NCI-H1417 (cell line): ENCODE measurements at places on chromosomes 3 and 15.

- peak; percentile 70 for DNase-seq
Measured at GRCh38 chr3:51706788-51707731, at the start of gene GRM2. Gene GRM2 (plus strand): TSS chr3:51707068. CDS start chr3:51708984, 1,916 bp downstream.

GRCh38 chr15:69668963-69669362 is 216.3 kb downstream of the RPLP1 start:
- no peak for DNase-seq

DNA sequence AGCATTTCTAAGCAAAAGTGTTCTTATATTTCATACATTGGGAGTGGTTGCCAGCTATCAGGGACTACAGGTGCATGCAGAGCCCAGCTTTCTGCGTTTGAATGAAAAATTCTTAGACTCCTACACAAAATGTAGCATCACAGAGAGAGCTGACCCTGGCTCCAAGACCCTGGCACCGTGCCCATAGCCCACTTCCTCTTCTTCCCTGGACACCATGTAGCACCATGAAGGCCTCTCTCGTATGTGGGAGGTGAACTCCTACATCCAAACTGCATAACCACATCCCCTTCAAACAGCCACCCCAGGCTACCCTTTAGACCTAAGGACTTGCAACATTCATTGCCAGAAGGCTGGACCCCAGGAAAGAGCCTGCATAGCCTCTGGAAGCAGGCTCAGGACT is 35.8 kb upstream of the ATOSA start:
- no peak for DNase-seq

DNA sequence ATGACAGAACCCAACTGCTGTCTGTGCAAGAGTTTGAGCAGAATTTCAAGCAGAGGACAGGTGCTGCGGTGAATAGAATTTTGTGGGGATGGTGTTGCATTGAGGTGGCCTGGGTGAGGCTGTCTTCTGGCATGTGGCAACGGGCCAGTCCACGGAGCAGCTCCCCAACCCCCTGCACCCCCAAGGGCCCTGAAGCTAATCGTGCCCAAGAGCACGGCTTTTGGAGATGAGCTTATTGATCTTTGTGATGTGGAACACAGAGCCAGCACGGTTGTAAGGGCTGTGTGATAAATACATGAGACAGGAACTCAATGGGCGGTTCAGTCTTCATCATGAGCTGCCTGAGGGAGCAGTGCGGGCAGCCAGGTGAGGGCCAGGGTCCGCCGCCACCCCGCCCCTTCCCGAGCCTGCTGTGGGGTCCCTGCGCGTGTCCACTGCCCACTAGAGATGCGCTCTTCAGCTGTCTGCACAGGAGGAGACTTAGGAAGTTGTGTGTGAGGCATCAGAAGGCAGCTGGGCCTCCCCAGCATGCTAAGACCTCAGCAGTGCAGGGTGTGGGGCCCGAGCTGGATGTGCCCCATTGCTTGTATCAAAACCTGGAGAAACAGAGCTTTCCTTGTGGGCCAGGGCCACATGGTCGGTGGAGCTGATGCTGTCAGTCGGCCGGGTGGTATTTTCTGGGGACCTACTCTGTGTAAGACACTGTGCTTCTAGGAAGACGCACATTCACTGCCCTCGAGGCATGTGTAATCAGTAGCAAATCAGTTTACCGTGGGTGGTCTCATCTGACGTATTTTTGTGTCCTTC is 90.5 kb downstream of the CHRNA7 start:
- no peak for DNase-seq

DNA sequence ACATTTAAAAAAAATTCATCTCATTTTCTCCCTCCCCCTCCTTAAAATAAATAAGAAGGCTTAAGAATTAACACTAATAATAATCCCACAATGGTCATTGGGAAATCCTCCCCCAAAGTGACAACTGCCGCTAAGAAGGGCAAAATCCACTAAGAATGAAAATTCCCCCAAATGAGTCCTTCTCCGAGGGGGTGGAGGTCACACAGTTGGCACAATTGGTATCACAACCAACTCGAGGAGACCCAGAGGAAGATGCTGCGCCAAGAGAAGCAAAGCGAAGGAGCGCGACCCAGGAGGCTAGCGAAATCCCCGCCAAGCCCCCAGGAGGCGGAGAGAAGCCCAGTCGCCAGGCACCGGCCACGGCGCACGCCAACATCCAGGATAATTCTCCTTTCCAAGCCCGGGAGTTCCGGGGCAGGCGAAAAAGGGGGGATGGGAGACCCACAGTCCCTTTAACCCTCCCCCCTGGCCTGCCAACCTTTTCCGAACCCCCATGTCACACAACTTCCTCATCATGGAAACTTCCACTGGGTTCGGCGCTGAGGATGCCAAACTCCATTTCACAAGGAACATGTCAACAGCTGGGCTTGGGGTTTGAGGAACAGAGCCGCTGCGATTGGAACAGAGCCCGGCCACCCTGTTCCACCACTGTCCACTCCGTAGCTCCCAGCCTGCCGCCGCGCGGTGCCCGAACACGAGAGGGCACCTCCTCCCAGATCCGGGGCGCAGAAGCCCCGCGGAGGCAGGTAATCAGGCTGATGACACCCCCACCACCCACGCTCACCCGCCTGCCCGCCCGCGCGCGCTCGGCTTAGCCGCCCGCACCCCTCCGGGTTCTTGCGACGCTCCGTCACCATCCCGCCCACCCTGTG is 668 bp downstream of the THRB start:
- peak; percentile 66 for DNase-seq

GRCh38 chr3:61239871-61240270 is 11.4 kb downstream of the FHIT start:
- no peak for DNase-seq

DNA sequence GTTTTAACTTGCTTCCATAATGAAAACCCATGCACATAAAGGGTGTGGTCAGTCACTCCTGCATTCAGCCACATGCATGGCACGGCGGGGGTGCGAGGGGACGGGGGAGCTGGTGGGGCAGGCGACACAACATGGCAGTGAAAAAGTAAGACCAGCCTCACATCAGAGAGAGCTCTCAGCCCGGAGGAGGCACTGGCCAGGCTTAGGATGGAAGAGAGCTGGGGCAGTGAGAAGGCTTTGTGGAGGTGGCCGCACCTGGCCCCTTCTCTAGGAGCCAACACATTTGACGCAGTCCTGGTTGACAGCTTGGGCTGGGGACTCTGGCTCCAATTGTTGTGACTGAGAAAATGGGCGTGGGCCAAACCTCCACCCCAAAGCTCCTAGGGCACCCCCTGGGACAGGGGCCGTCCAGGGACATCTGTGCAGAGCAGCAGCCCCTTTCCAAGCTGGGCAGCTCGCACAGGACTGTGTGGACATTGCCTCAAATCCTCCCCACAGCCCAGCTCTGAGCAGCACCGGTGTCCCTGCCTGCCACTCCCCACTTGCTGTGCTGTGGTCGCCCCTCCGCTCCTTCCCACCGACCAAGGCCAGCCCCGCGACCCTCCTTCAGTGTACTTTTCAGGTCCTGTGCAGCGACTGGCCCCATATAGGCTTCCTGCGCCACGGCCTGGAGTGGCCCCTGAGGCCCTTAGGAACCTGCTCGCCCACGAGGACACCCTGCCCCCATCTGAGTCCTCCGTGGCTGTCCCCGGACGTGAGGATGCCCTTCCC is 126.0 kb upstream of the IQSEC1 start:
- no peak for DNase-seq

- DNase-seq, result no peak
Measured at GRCh38 chr3:56839784-56840715, 38.3 kb upstream of the ARHGEF3 start.

- DNase-seq, result no peak
Measured at GRCh38 chr3:45666757-45667431, 22.3 kb upstream of the SACM1L start.

GRCh38 chr3:140794507-140794906 is 116.6 kb downstream of the TRIM42 start:
- no peak for DNase-seq

GRCh38 chr3:56303487-56303886 is 164.8 kb downstream of the ERC2 start:
- peak; percentile 0 for DNase-seq
